Osteoblast (primary cell): ENCODE measurements at places on chromosomes 2 and 18. TPM values are rescaled to one million over a fixed set of nuclear protein-coding genes. Genes with fewer than 3 reads are reported as not detected.

- H3K27ac ChIP-seq: no peak overlapping the region
- no peaks in the 10 kb centered on the region for H3K27me3 ChIP-seq
- no peak for DNase-seq
- H3K4me1 ChIP-seq: no peaks in the 10 kb centered on the region
Observed at GRCh38 chr2:16069933-16070647, 129.7 kb downstream of the MYCN start.

Gene CYTIP
- 1.2 and 1.4 TPM in 2 replicates for total RNA-seq

- H3K27me3 ChIP-seq: no peaks in the 10 kb centered on the region
- no peak for DNase-seq
- H3K4me3 ChIP-seq: no peak overlapping the region
- H3K4me1 ChIP-seq: no peaks in the 10 kb centered on the region
- no peaks in the 10 kb centered on the region for H3K36me3 ChIP-seq
- no peak overlapping the region for H3K27ac ChIP-seq
Observed at GRCh38 chr18:76402026-76402990, 92.7 kb downstream of the ZNF516 start.

DNA sequence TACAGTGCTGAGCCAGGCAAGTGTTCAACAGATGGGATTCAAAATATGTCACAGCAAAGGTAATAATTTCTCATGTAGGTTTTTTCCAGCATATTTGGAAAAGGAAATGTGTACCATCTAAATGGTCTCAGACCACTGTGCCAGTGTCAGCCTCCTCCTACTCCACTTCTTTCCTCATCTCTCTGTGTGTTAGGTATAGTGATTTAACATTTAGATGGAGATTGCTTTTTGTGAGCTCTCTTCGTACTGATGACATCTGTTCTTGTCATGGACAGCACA is 80.9 kb upstream of the TSPYL6 start:
- no peaks in the 10 kb centered on the region for H3K36me3 ChIP-seq
- H3K27me3 ChIP-seq: no peaks in the 10 kb centered on the region
- no peak overlapping the region for H3K4me3 ChIP-seq
- H3K27ac ChIP-seq: peak overlapping the region; percentile 46
- peaks cover 28% of the 10 kb centered on the region for H3K4me1 ChIP-seq

DNA sequence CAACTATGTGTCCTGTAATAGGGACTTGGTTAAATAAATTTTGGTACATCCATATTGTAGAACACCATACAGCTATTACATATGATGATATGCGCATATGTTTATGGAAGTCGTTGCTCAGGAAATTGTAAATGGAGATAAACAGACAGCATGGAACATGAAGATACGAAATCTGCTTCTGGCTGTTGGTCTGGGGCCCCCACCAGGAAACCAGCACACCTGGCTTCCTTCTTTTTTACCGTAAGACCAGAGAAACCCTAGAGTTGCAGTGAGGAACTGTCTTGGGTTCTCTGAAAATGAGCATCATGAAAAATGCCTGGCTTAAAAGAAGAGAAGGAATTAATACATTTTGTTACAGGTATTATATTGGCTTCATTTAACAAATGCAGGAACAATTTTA is 40.8 kb downstream of the SPTBN1 start:
- DNase-seq: no peak
- H3K4me1 ChIP-seq: peaks cover 3% of the 10 kb centered on the region
